ENCODE measurements at places on chromosomes 4 and X.

DNA sequence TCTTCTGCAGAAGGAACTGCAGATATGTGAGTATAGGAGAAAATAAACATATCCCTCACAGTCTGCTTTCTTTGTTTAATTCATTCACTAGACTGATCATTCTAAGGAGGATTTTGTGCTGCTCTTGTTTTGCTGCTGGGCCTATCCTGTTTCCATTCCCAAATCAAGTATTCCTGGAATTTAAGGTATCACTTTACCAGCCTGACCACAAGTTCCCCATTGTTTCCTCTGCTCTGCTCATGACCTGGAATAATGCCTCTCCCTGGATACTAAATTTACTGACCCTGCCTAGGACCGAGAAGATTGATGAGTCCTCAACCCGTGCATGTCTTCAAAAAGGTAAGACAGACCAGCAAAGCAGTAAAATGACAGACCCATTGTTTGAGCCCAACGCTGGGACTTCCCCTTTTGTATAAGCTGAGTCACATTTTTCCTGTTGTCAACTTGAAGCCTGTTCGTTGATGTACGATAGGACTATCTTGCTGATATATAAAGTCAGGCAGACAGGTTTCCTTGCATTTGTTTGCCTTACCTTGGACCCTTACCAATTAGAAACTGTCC, 85.5 kb upstream of the TET2 start:
- DNase-seq = peak; percentile 53

GRCh38 chr4:55269995-55270394, 76.0 kb upstream of the SRD5A3 start:
- no peak for DNase-seq

- DNase-seq = no peak
Measured at GRCh38 chrX:139815771-139816170, 107.8 kb upstream of the MCF2 start.

DNA sequence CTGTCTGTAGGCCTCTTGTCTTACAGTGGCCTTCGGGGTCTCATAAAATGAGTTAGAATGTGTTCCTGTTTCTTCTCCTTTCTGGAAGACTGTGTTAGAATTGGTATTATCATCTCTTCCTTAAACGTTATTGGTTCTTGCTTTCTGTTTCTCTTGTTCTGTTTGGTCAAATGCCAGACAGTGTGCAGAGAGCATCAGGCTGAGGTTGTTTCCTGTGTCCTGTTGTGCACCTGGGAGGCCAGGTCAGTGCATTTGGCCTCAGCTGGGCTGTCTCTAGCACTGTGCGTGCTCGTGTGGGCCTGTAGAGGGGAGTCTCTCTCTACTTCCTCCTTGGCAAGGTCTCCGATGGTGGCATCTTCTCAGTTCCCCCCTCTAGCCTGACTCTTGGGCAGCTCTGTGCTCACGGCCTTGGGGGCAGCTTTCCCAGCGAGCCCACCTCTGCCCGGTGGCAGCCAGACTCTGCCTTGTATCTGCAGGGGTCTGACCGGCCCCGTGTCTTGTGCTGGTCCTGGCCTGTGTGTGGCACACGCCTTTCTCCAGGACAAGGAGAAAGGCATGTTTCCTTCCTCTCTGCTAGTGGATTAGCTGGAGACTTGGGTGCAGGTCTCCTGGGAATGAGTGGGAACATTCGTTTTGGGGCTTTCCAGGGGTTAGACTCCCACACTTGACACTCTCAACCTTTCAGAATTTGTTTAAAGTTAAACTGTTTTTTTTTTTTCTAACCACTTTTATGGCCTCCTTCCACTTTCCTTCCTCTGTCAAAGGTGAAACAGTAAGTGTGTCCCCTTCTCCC, 62.3 kb downstream of the FAM193A start:
- peak; percentile 36 for DNase-seq

GRCh38 chrX:1546691-1547251, 9.8 kb upstream of the P2RY8 start:
- no peak for DNase-seq

DNA sequence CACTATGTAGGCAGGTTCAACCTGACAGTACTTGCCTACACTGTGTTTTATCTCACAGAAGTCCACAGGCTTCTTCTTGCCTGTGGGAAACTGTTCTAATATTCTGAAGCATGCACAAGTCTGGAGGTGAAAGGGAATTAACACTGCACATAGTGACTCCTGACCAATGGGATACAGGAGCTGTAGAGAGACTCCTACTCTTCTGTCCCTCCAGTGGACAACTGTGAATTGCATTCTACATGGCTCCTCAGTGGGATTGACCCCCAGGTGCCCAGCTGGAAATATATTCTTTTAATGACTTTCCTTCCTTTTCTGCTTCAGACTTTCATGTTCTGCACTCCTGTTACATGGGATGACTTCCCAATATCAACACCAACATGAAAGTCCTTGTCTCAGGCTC, 8.2 kb upstream of the YIPF6 start:
- DNase-seq = no peak

- no peak for DNase-seq
Measured at GRCh38 chr4:185381288-185382196, 14.2 kb downstream of the LRP2BP start.

- no peak for DNase-seq
Measured at GRCh38 chr4:111806331-111806730, 338.9 kb upstream of the FAM241A start.

GRCh38 chrX:38868941-38869401, 67.7 kb downstream of the MID1IP1 start:
- peak; percentile 41 for DNase-seq

- no peak for DNase-seq
Measured at GRCh38 chrX:38880296-38880854, 79.1 kb downstream of the MID1IP1 start.

- DNase-seq = no peak
Measured at GRCh38 chrX:23493941-23494374, 159.3 kb downstream of the PTCHD1 start.

DNA sequence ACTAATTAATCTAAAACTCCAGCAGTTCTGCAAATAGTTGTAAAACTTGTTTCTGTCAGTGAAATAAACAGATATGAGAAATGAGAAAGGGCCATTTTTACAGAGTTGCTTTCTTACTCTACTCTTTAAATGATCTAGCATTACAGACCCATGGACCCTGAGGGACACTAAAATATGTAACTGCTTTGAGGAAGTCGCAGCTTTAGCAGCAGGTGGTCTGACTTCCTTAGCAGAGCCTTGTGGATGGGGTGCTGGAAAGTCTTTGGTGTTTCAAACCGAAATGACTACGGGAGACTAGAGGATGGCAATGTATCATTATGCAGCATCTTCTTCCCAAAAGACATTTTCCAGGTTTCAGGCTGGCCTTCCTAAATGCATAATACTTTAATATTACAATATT, 18.7 kb downstream of the SHISA3 start:
- no peak for DNase-seq
